ENCODE measurements at places on chromosomes 5 and 9. TPM values are rescaled to one million over a fixed set of nuclear protein-coding genes. Genes with fewer than 3 reads are reported as not detected.

The F12 gene
- 13.2 TPM for total RNA-seq

The BTNL8 gene
- not detected for total RNA-seq

The ADAMTS6 gene
- 17.1 TPM for total RNA-seq

The UGT3A1 gene
- 1.4 TPM for total RNA-seq

The C9orf153 gene
- 0.48 TPM for total RNA-seq

The DAB2IP gene
- total RNA-seq: 21.7 TPM

The FCHO2 gene
- 16.4 TPM for total RNA-seq

The KCNIP1 gene
- not detected for total RNA-seq

The PCDHAC2 gene
- total RNA-seq: 16.0 TPM

The SPATA31A3 gene
- total RNA-seq: not detected
